ENCODE measurements at places on chromosomes 3 and 15. TPM values are rescaled to one million over a fixed set of nuclear protein-coding genes. Genes with fewer than 3 reads are reported as not detected.

The AP3B2 gene
- total RNA-seq: 12.0 TPM

The TMEM43 gene
- 53.0 TPM for total RNA-seq

The SLC38A3 gene
- 5.4 TPM for total RNA-seq

The MLF1 gene
- 142 TPM for total RNA-seq

The ZFAND6 gene
- total RNA-seq: 255 TPM

The SLC15A2 gene
- 13.8 TPM for total RNA-seq

The ST3GAL6 gene
- 23.4 TPM for total RNA-seq

The SPATA12 gene
- 10.2 TPM for total RNA-seq

The NEO1 gene
- 57.4 TPM for total RNA-seq

The HTR3E gene
- total RNA-seq: 0.63 TPM

The SRGAP3 gene
- 58.5 TPM for total RNA-seq

The EPHB1 gene
- 31.3 TPM for total RNA-seq

The LINGO1 gene
- total RNA-seq: 22.4 TPM

The ZNF280D gene
- total RNA-seq: 48.6 TPM

The SKOR1 gene
- total RNA-seq: 1.1 TPM

The CADPS gene
- total RNA-seq: 21.6 TPM

The GABRB3 gene
- 19.6 TPM for total RNA-seq

The GABRA5 gene
- total RNA-seq: 3.1 TPM

The LTK gene
- 4.2 TPM for total RNA-seq

The MEIS2 gene
- 15.7 TPM for total RNA-seq

The SI gene
- total RNA-seq: 2.8 TPM

The SNRPN gene
- 132 TPM for total RNA-seq

The MESP2 gene
- total RNA-seq: 2.2 TPM

The OR5H6 gene
- total RNA-seq: not detected

The LMCD1 gene
- total RNA-seq: 103 TPM

The LEKR1 gene
- total RNA-seq: 9.7 TPM

The ZNF774 gene
- 2.5 TPM for total RNA-seq

The ECE2 gene
- total RNA-seq: 1.4 TPM

The COL6A5 gene
- 1.5 TPM for total RNA-seq

The GPR27 gene
- 30.4 TPM for total RNA-seq

The SPINK8 gene
- total RNA-seq: not detected
